Suppressor macrophage treated with lipopolysaccharide for 4 hours (primary cell): ENCODE measurements at places on chromosomes 3 and 15.
A peak's percentile ranks its signal among the peaks of the same experiment; 100 is the strongest.

GRCh38 chr15:40060236-40060961 lies 21.4 kb upstream of the SRP14 start:
- DNase-seq = no peak

- DNase-seq = no peak
Observed at GRCh38 chr3:135667061-135667460, 298.5 kb upstream of the PPP2R3A start.

DNA sequence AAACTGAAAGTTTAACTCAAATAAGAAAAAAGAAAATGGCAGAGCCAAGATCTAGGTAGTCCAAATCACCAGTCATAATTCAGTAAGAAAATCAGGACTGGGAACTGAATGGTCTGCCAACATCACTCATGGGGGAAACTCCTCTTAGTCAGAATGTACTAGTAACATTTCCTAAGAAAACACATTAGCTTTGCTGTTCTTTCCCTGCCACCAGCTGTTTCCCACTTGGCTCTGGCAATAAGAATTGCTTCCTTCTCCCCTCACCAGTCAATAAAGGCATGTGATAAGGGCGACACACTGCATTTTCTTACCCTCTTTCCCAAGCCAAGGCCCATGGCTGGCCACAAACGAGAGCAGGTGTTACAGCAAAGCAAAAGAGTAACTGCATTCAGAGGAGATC lies 46.1 kb downstream of the PIK3R4 start:
- DNase-seq = peak; percentile 25

DNA sequence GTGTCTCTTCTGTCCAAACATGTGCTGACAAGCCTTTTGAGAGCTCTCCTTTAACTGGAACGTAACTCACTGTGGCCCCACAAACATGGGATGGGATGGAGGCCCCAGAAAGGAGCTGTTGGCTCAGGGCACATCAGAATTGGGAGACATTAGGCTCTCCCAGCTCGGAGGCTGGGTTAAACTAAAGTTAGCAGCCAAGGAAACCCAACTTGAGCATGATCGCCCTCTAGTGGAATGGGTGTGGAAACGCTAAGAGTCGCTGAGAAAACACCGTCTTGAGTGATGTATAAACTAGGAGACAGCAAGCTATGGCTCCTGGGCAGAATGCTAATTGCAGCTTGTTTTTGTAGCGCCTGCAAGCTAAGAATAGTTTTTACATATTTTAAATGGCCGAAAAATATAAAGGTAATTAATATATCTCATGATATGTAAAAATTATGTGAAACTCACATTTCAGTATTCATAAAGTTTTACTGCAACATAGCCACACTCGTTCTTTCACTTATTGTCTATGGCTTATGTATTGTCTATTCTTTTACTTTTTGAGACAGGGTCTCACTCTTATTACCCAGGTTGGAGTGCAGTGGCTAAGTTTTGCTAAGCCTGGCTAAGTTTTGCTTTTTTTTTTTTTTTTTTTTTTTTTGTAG lies 138.8 kb upstream of the HACD2 start:
- peak; percentile 87 for DNase-seq

DNA sequence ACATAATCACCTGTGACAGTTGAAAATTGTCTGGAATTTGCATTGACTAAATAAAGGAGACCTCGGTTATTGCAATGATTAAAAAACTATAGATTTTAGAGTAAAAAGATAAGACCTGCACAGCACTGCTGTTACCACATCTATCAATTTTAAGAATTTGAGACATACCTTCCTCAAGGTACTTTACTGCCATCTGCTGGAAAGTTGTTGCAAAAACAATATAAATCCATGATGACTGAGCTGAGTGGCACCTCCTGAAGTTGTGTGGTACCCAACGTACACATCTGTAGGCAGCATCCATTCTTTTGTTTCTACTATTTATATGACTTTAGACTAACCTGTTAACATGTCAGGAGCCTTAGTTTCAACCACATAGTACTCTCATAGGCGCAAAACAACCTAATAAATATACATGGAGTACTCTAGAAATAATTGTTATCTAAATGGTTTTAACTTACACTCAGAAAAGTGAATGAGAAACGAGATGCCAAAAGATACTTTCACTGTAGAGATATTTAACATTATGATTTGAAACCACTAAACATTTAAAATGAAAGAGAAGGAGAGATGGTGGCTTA lies 106.7 kb downstream of the GHSR start:
- peak; percentile 67 for DNase-seq

- peak; percentile 70 for DNase-seq
Observed at GRCh38 chr3:138935863-138936740, 10.8 kb downstream of the FOXL2 start.

GRCh38 chr3:65352951-65353350 lies 665.2 kb upstream of the ADAMTS9 start:
- no peak for DNase-seq

DNA sequence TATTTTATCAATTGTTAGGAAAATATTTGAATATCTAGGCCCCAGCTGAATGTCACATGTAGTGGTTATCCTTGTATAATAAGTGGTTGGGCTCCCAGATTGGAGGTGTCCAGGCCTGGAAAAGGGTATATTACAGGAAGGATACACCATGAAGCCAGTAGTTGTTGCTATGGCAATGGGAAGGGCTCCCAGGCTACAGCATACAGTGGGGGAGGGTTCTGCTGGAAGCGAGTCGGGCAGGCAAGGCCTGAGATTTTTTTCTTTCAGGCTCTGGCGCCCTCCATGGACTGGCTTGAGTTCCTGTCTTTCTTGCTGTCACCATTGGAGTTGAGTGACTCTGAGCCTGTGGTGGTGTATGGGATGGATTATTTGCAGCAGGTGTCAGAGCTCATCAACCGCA lies 8.9 kb downstream of the ECE2 start:
- DNase-seq = peak; percentile 28

DNA sequence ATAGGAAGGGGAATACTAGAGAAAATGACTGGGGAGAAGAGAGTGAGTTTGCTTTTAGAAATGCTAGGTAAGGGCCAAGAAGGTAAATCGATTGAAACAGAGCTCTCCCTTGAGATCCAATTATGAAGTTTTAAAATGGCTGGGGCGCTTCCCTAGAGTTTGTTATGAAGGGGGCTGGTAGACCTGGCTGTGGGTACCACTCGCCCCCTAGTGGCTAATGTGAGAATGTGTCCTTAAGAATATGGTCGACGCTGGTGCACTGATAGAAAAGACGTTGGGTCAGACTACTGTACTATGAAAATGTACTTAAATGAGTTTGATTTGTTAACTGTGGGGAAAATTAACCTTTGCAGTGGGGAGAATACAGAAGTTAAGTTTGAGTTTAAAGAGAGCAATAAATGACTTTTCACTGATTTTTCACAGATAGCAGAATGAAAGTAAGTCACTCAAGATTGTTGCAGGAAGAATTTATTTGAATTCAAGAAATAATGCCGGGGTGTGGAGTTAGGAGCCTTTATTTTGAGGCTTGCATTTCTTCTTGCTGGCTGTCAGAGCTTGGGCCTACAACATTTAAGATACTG lies 9.2 kb downstream of the TMPRSS7 start:
- peak; percentile 72 for DNase-seq

DNA sequence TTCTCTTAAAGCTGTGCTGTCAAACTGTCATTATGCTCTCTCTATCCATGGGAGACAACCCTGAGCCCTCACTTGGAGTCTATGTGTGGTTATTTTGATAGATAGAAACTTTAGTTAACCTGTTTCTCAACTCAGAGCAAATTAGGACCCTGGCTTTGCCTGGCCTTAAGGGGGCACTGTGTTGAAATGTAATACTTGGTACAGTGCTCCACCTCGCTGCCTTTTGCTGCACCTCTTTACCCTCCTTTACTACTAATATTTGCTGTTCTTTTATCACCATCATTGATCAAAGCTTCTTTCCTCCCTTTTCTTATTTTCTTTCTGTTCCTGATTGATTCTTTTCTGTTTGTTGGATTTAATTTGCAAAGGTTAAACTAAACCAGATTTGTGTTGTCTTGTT lies 34.3 kb downstream of the STT3B start:
- no peak for DNase-seq
